ENCODE measurements at places on chromosomes 1 and 21.

DNA sequence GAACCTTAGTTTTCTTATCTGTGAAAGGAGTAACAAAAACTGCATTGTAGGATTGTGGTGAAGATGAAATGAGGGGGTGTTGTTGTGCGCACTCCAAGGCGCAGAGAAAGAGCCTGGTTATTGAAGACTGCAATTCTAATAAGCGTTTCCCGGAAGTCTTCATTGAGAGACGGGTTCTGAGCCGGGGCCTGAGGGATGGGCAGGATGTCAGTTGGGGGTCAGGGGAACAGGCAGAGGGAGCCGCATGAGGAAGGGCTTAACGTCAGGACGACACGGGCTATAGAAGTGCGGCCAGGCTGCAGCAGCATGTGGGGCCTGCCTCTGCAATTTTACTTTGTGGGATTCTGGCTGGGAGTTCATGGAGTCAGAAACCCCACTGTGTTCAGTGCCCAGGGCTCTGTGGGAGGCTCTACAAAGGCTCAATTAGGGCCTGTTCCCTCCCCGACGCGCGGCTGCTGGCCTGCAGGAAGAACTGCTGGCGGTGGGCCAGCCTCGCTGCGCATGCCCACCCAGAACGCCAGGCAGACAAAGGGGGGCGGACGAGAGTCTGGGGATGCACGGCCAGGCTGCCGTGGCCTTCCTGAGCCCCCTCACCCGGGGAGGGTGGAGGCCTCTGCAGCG, 20.7 kb downstream of the TRIM62 start:
- DNase-seq: peak; percentile 64

DNA sequence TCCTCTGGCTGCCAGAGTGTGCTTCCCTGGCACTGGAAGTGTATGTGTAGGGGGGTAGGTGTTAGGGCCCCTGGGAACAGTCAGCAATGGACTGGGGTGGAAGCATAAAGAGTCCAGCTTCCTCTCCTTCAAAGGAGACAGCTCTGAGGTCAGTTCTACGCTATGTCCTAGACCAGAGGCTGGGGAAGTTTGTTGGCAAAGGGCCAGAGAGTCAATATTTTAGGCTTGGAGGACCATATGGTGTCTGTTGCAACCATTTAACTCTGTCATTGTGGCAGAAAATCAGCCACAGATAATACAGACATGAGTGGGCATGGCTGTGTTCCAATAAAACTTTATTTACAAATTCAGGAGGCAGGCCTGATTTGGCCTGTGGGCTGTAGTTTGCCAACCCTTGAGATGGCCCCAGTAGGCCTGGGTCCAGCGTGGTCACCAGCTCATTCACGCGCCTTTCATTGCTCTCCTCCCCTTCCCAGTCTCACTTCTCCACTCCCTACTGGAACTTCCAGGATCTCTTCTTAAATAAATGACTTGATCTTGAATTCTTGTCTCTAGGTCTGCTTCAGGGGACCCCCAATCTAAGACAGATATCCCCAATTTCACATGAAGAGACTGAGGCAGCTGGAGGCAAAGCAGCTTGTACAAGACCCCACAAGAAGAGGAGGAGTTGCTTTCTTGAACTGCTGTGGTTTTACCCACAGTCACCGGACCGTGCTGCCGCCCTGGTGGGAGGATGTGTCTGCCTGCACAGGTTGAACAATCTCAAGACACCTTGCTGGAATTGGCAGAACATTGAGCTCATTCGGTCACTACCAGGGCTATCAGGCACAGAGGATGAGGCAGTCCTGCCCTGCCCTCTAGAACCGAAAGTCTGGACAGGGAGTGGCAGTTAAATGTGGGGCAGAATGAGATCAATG, 162.4 kb upstream of the POU3F1 start:
- no peak for DNase-seq

- no peak for DNase-seq
Observed at GRCh38 chr1:55250399-55251075, 35.4 kb upstream of the USP24 start.

GRCh38 chr1:107949467-107950253, 15.3 kb downstream of the VAV3 start:
- DNase-seq: no peak

- no peak for DNase-seq
Observed at GRCh38 chr1:47711184-47711847, 273.5 kb downstream of the FOXD2 start.

GRCh38 chr1:212646588-212646987, 38.0 kb downstream of the ATF3 start:
- DNase-seq: no peak

DNA sequence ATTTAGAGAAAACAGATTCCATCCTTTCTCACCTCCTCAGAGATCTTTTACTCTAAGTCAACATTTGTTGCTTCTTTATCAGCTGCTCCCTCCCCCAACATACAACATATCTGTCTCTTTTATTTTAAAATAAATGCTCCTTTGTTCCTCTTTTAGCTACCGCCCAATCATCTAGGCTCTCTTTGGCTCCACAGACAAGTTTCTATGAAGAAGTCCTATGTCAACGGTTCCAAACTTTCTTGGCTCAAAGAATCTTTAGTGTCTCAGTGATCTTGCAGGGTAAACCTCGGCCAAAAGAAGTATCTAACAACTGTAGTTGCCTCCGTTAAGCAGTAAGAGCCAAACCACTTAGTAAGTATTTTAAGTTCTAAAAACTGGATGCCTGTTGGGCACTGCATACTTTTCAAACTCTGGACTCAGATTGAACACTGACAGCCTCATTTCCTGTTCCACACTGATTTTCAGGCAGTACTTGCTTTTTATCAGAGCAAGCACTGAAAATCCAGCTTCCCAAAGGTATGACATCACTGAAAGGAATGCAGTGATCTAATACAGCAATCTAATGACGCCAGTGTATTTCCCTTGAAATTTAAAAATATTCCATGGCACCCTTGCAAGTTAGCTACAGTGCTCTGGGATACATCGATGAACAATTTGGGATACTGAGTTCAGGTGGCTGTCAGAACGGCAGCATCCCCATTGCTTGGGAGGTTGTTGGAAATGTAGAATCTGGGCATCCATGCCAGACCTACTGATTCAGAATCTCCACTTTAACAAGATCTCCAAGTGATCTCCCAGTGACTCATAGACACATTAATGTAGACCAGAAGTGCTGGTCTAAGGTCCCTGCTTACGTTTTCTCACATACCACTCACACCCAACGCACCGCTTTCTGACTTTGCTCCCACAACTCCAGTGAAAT, 26.8 kb downstream of the EGLN1 start:
- no peak for DNase-seq

DNA sequence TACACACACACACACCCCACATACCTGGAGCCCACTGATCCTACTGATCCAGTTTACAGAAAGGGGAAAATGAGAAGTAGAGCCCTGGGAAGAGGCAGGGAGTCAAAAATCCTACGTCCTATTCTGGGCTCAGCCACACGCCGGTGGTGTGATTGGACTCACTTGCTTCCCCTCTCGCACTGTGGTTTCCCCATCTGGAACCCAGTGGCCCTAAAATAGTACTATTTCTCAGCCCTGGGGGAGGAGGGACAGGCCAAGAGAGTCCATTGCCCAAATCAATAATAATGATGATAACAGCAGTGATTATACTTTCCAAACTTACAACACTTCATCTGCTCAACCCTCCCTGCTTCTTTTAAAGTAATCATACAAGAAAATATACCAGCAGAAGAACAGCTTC, 2.9 kb upstream of the PIGR start:
- no peak for DNase-seq

- DNase-seq: no peak
Observed at GRCh38 chr1:193709607-193710006, 523.2 kb upstream of the B3GALT2 start.

DNA sequence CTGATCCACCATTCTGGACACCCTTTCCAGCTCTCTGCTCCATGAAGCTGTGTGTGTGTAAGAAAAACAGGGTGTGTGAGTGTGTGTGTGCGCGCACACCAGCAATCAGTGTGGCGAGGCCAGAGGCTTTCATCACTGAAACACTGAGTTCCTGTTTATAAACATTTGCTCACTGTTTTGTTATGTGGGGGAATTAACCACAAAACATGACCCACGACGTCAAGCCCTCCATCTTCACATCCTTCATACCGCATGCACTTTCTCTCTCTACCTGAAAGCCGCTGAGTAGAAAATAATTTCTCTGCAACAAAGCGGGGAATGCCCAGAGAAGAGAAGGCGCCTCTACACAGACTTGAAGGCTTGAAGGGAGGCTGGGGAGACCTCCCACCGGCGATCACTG, 148.9 kb upstream of the IRF2BP2 start:
- no peak for DNase-seq

Measured in hematopoietic multipotent progenitor cell (in vitro differentiated cells).